ENCODE measurements at places on chromosomes 1 and 21. TPM values are rescaled to one million over a fixed set of nuclear protein-coding genes. Genes with fewer than 3 reads are reported as not detected.

The ST6GALNAC5 gene
- total RNA-seq, result 0.50 TPM

The DPT gene
- total RNA-seq, result 2.6 TPM

The UBXN10 gene
- total RNA-seq, result 12.6 TPM

The HPDL gene
- total RNA-seq, result 0.66 TPM

DNA sequence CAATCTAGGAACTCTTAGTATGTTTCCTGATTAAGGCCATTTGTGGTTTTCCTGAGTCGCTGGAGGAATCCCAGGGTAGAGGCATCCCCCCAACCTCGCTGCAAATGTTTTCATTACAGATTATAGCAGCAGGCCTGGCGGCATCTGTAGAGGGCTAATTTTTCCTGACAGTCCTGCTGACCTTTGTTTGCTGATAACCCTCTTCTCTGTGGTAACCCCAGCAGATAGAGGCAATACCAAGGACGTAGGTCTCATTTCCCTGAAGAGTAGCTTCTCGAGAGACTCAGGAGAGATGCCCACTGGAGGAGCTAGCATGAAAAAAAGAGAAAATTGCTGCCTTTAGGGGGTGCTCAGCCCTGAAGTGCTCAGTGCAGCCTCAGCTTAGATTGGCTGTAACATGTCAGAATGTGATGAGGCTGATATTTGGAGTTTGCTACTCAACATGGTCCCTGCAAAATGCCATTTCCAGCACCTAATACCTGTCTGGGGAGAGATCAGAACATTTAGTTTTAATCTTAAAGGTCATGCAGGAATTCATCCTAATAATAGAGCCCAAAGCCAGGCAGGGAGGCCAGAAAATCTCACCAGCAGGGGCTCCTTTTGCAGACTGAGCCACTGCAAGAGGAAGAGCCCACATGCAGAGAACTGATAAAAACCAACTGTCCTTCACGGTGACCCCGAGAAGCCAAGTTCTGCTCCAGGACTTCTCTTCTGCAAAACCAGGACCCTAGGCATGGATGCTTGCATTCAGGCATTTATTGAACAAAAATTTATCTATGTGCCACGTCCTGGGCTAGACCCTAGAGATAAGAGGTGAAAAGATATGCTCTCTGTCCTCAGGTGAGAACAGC, 184.5 kb downstream of the KAZN start:
- H3K27me3 ChIP-seq, result no peaks in the 10 kb centered on the region
- H3K4me3 ChIP-seq, result no peak overlapping the region
- H3K36me3 ChIP-seq, result no peaks in the 10 kb centered on the region

DNA sequence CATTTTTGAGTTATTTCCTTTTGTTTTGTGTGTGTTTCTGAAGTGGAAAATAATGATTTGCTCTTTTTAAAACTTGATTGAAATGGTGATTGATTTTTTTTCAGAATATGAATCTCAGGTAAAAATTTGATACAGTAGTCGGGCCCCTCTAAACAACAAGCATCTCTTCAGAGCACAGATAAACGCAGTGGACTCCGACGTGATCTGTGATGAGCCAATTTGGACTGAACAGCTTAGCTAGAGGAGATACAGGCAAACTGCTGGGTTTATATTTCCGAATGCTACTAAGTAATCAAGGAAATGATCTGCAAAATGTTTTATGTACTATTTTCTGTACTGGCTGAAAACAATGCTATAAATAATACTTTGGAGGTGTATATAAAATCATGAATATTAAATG, 705.7 kb upstream of the RGS18 start:
- DNase-seq, result no peak
- no peaks in the 10 kb centered on the region for H3K36me3 ChIP-seq
- no peaks in the 10 kb centered on the region for H3K4me1 ChIP-seq
- H3K4me3 ChIP-seq, result no peak overlapping the region

- H3K27me3 ChIP-seq, result no peaks in the 10 kb centered on the region
- no peak for DNase-seq
- H3K27ac ChIP-seq, result no peak overlapping the region
- no peak overlapping the region for H3K4me3 ChIP-seq
Observed at GRCh38 chr1:200112290-200112689, 84.8 kb downstream of the NR5A2 start.

- H3K4me3 ChIP-seq, result no peak overlapping the region
- H3K36me3 ChIP-seq, result no peaks in the 10 kb centered on the region
- peaks cover 2% of the 10 kb centered on the region for H3K27me3 ChIP-seq
- no peak for DNase-seq
- H3K4me1 ChIP-seq, result no peaks in the 10 kb centered on the region
- H3K27ac ChIP-seq, result no peak overlapping the region
Observed at GRCh38 chr1:204683284-204684205, 2.0 kb downstream of the LRRN2 start.

- peak; percentile 46 for DNase-seq
- no peaks in the 10 kb centered on the region for H3K27me3 ChIP-seq
- no peak overlapping the region for H3K4me3 ChIP-seq
- H3K36me3 ChIP-seq, result no peaks in the 10 kb centered on the region
- H3K4me1 ChIP-seq, result peaks cover 32% of the 10 kb centered on the region
- H3K27ac ChIP-seq, result peak overlapping the region; percentile 28
Observed at GRCh38 chr1:39395357-39395831, 96.0 kb upstream of the BMP8A start.

DNA sequence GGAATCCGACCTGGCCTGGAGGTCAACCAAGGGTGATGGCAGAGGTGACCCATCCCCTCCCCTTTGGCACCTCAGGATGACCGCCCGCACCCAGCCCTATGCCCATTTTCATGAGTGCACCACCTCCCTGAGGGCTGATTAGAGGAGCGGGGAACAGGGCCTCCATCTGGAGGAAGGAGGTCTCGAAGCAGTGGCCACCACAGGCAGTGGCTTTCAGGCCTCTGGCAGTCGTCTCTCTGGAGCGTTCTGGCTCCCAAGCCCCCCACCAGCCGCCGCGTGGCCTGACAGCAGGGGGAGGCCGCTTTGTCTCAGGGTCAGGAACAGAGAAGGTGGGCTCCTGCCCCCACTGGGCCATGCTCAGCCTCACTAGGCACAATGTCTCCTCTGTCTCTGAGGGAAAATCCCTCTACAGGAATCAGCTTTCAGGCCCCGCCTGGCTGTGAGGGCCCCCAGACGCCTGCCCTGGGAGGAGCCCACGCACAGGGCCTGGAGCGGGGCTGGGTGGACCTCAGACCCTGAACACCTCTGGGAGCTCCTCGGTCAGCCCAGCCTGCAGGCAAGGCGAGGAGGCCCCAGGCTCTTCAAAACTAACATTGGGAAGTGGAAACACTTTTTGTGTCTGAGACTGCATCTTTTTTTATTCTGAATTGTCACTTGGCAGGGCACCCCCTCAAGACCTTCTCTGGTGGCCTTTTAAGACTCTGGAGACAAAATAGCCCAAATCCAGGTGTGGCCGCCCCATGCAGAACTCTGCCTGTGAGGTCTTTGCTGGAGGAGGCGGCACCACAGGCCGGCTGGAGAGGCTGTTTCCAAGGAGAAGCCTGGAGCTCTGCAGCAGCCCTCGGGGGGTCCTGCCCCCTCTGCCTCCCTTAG, 127.7 kb upstream of the ARHGEF16 start:
- no peaks in the 10 kb centered on the region for H3K4me1 ChIP-seq
- H3K4me3 ChIP-seq, result no peak overlapping the region
- H3K27ac ChIP-seq, result no peak overlapping the region

GRCh38 chr21:38825921-38826320, 20.2 kb downstream of the ETS2 start:
- H3K4me3 ChIP-seq, result no peak overlapping the region
- DNase-seq, result no peak
- no peaks in the 10 kb centered on the region for H3K27me3 ChIP-seq
- H3K36me3 ChIP-seq, result peaks cover 3% of the 10 kb centered on the region
- H3K4me1 ChIP-seq, result peaks cover 15% of the 10 kb centered on the region

DNA sequence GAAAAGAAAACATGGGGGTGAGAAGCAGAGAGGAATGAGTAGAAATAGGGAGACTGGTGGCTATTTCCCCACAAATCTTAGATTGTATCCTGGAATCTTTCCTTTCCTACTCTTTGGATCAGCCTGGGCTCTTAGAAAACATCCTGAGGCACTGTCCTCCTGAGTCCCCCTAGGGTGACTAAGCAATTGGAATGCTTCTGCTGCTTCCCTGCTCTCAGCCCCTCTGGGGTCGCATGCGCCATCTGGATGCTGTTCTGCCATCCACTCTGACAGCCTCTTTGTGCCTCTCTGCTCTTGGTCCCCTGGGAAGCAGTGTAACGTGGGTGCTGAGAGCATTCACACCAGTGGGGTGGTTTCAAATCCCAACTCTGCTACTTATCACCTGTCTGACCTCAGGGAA, 443.0 kb downstream of the SIPA1L2 start:
- H3K27me3 ChIP-seq, result no peaks in the 10 kb centered on the region
- H3K4me3 ChIP-seq, result no peak overlapping the region
- H3K27ac ChIP-seq, result no peak overlapping the region
- no peak for DNase-seq

DNA sequence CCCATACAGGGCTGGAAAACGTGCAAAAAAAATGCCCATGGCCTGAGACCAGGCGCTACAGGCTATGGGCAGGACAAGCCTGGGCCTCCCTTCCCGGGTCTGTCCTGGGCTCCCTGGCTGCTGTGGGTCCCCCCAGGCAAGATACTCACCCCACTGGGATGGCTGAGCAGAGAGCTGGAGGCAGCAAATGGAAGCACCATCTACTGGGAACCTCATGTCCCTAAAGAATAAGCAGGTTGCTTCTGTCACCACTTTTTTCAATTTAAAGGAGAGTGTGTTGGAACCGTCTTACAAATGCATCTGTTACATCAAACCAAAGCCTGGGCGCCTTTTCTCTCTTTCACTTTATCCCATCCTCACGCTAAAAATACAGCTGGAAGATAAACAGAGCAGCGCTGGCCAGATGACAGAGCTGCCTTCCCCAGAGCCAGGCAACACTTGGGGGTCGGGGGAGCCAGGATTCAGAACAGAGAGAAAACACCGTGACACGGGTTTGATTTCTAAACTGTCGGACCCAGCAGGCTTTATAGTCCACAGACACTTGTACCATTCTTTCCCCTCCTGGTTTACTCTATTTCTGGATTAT, 262.1 kb upstream of the VAMP3 start:
- H3K27me3 ChIP-seq, result no peaks in the 10 kb centered on the region
- H3K27ac ChIP-seq, result no peak overlapping the region
- DNase-seq, result no peak
- no peak overlapping the region for H3K4me3 ChIP-seq

All from kidney (tissue), 22 donors.